ENCODE measurements at places on chromosomes 1 and 21.

DNA sequence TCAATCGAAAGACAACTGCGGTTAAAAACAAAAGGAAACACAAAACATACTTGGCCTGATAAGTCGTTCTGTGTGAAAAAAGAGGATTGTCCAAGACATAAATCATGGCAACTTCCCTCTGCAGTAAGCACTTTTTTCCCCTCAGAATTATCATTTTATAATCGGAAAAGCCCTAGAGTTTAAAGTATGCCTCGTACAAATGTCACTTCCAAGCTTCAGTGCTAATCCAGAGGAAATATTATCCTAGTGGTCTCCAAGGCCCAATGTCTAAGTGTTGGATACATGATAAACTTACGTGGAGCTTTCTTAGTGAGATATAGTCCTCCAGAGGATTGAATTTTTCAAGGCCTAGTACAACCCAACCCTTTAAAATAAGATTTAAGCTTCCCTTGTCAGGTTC, 11.2 kb upstream of the NTMT2 start:
- no peaks in the 10 kb centered on the region for H3K4me1 ChIP-seq
- DNase-seq = no peak
- no peak overlapping the region for H3K4me3 ChIP-seq
- no peak overlapping the region for H3K27ac ChIP-seq
- no peaks in the 10 kb centered on the region for H3K36me3 ChIP-seq
- no peaks in the 10 kb centered on the region for H3K27me3 ChIP-seq

- H3K36me3 ChIP-seq = no peaks in the 10 kb centered on the region
- no peak overlapping the region for H3K4me3 ChIP-seq
- H3K27me3 ChIP-seq = no peaks in the 10 kb centered on the region
- no peak overlapping the region for H3K27ac ChIP-seq
These were observed 24.7 kb upstream of the SLC44A3 start for GRCh38 chr1:94795434-94795833.

DNA sequence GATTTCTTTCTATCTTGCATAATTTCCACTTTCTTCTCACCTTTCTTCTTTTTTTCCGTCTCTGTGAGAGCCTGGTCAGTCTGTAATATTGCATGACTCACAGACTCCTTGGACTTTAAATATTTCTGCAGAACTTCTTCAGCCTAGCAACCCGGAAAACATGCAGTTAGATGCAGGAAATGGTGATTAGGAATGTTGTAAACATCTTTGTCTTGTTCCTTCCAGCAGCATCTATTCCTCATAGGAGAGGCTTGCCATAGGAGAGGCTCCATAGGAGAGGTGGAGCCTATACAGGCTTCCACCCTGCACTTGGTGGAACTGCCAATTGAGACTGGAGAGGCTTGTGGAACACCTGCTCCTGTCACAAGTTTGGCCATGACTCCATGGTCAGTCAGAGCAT, 10.0 kb downstream of the GBP5 start:
- H3K36me3 ChIP-seq = no peaks in the 10 kb centered on the region
- H3K27ac ChIP-seq = peak overlapping the region; percentile 4
- no peaks in the 10 kb centered on the region for H3K27me3 ChIP-seq
- no peak overlapping the region for H3K4me3 ChIP-seq

DNA sequence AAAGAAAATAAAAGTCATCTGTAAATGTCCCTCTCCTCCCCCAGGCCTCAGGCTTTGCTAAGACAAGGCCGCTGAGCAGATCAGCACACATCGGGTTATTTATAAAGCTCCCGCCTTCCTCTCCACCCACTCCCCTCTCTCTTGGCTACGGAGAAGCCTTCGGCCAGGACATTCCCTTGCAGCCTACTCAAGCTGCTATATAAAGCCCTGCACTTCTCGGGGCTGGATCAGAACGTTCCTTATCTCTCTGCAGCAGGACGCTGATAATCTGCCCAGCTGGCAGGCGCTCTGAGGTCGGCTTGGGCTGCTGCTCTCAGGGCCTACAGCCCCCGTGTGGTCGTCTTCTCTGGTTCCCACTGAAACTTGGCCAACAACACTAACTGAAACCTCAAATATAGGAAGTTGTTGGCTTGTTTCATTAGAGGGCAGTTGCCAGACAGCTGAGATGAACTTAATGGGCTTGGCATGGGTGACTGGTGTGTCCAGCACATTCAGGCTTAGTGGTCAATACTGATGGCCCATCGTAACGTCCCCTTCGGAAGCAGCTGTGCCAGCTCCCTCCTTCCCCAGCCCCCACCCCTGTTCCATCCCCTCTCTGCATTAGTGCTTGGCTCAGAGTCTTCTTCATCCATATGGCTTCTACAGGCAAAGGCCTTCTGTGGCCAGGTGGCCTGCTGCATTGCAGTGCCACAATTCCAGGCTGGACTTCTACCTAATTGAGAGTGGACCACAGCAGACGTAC, 64.6 kb downstream of the IER5 start:
- no peaks in the 10 kb centered on the region for H3K36me3 ChIP-seq
- H3K4me1 ChIP-seq = peaks cover 24% of the 10 kb centered on the region
- peak overlapping the region; percentile 88 for H3K27ac ChIP-seq
- no peak overlapping the region for H3K4me3 ChIP-seq

DNA sequence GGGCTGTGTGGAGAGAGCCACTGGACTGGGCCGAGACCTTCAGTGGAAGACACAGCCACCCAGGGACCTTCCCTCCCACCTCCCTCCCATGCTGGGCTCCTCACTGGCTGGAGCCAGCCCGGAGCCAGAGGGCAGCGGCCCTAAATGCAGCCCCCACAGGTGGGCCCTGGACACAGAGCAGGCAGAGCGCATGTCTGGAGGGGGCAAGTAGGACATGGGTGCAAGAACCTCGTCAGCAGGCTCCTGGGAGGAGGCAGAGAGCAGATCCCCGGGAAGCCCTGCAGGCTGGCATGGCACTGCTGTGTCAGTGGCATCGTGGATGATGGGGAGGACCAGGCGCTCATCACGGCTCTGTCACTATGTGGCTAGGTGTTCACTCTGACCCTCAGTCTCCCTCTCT, 45.7 kb downstream of the DMRTB1 start:
- DNase-seq = no peak
- no peaks in the 10 kb centered on the region for H3K4me1 ChIP-seq
- no peaks in the 10 kb centered on the region for H3K36me3 ChIP-seq
- peaks cover 28% of the 10 kb centered on the region for H3K27me3 ChIP-seq
- no peak overlapping the region for H3K4me3 ChIP-seq

GRCh38 chr1:64983110-64983509, 16.8 kb upstream of the JAK1 start:
- no peak overlapping the region for H3K27ac ChIP-seq
- DNase-seq = no peak
- no peaks in the 10 kb centered on the region for H3K4me1 ChIP-seq
- no peak overlapping the region for H3K4me3 ChIP-seq
- H3K27me3 ChIP-seq = no peaks in the 10 kb centered on the region
- H3K36me3 ChIP-seq = peaks cover 19% of the 10 kb centered on the region

DNA sequence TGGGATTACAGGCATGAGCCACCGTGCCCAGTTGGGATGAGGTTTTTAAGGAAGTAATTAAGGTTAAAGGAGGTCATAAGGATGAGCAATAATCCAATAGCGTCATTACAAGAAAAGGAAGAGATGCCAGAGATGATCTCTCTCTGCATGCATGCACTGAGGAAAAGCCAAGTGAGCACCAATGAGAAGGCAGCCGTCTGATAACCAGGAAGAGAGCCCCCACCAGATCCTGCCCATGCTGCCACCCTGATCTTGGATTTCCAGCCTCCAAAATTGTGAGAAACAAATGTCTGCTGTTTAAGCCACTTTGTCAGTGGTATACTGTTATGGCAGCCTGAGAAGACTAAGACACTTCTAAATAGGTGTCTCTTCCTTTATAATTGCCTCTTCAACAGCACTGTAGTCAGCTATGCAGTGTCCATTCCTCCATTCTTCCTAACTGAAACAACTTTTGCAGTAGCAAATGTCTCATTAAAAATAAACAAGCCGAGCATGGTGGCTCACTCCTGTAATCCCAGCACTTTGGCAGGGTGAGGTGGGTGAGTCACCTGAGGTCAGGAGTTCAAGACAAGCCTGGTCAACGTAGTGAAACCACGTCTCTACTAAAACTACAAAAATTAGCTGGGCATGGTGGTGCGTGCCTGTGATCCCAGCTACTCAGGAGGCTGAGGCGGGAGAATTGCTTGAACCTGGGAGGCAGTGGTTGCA, 216.2 kb upstream of the RUNX1 start:
- no peaks in the 10 kb centered on the region for H3K36me3 ChIP-seq
- H3K4me1 ChIP-seq = no peaks in the 10 kb centered on the region
- no peak overlapping the region for H3K4me3 ChIP-seq

DNA sequence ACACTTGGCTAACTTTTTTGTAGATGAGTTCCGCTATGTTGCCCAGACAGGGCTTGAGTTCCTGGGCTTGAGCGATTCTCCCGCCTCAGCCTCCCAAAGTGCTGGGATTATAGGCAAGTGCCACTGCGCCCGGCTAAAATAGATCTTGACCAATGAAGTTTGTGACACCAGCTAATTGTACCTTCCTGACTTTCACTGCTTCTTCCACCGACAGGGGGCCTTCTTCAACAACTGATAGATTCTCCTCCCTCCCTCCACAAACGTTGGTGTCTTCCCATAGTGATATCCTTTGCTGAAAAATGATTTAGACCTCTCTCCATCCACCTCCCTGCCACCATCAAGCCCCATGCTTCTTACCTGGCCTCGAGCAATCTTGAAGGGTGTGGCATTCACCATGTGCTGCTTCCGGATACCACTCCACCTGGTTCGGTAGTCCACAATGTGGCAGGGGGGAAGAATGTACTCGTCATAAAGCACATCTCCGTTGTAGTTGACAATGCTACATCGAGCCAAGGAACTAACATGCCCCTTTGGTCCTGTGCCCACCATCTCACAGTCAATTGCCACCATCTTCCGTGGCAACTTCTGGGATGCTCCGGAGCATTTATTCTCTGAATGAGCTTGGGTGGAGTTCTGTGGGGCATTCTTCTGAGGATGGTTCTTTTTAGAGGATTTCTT, 1.6 kb upstream of the METTL25B start:
- H3K4me1 ChIP-seq = peaks cover 67% of the 10 kb centered on the region
- H3K27me3 ChIP-seq = no peaks in the 10 kb centered on the region
- peaks cover 34% of the 10 kb centered on the region for H3K36me3 ChIP-seq
- peak; percentile 50 for DNase-seq

- H3K27ac ChIP-seq = no peak overlapping the region
- no peak for DNase-seq
- H3K36me3 ChIP-seq = no peaks in the 10 kb centered on the region
- no peaks in the 10 kb centered on the region for H3K4me1 ChIP-seq
- no peak overlapping the region for H3K4me3 ChIP-seq
- no peaks in the 10 kb centered on the region for H3K27me3 ChIP-seq
These were observed 419.4 kb upstream of the USP24 start for GRCh38 chr1:55634516-55634915.

- no peaks in the 10 kb centered on the region for H3K36me3 ChIP-seq
- DNase-seq = peak; percentile 86
- H3K4me3 ChIP-seq = peak overlapping the region; percentile 92
- H3K4me1 ChIP-seq = peaks cover 18% of the 10 kb centered on the region
These were observed 923 bp upstream of the IFNGR2 start for GRCh38 chr21:33402001-33402979.

DNA sequence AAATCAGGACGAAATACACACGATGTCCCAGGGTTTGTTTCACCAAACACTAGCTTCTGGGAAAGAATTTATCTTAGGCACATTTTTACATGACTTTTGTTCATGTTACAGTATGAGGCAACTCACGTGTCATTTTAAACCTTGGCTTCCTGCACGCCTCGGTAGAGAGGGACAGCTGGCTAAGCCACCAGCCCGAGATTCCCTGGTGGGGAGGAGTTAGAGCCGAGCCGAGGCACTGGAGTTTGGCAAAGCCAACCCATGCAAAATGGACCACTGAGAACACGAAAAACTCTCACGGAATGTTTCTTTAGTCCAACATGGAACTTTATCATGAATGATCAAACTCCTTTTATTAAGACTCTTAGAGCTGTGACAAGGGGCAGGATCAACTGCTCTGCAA, 240.0 kb downstream of the DYRK1A start:
- no peaks in the 10 kb centered on the region for H3K36me3 ChIP-seq
- no peak overlapping the region for H3K4me3 ChIP-seq
- no peak for DNase-seq
- no peak overlapping the region for H3K27ac ChIP-seq
- peaks cover 3% of the 10 kb centered on the region for H3K27me3 ChIP-seq
- H3K4me1 ChIP-seq = no peaks in the 10 kb centered on the region

GRCh38 chr21:39182484-39183271, 573 bp downstream of the PSMG1 start:
- H3K4me3 ChIP-seq = peak overlapping the region; percentile 86
- DNase-seq = no peak

DNA sequence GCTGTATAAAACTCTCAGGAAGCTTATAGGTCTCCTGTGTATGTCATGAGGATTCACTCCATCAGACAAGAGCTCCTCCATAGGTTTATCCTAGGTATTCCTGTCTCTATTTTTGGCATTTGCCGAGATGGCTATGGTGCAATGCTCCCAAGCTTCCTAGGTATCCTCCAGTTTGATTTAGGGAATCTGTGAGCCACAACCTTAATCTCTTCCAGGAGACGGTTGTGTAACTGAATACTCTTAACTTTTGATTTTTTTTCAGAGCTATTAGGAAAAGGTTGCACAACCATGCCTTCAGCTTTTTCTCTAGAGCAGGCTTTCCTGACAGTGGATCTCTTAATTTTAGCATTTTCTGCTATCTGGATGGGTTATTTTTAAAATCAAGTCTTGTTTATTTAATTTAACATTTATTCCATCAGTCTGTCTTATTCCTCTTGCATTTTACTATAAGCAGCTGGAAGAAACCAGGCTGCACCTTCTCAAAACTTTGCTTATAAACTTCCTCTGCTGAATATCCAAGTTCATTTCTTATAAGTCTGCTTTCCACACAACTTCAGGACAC, 69.4 kb upstream of the BACE2 start:
- DNase-seq = no peak
- H3K4me1 ChIP-seq = no peaks in the 10 kb centered on the region

DNA sequence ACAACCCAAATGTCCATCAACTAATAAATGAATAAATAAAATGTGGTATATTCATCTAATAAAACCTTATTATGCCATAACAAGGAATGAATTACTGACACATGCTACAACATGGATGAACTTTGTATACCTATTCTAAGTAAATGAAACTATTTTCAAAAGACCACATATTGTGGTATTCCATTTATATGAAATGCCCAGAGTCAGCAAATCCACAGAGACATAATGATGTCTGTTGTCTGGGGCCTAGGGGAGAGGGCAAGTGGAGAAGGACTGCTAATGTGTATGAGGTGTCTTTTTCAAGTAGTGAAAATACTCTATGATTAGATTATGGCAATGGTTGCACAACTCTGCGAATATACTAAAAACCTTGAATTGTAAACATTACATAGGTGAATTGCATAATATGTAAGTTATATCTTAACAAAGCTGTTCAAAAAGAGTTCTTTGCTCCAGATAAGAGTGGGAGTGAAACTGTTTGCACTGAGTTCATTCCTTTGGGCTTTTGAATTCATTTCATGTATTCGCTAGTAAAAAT, 464.2 kb downstream of the NUF2 start:
- no peak overlapping the region for H3K27ac ChIP-seq
- H3K27me3 ChIP-seq = no peaks in the 10 kb centered on the region
- peak; percentile 11 for DNase-seq
- no peak overlapping the region for H3K4me3 ChIP-seq
- H3K4me1 ChIP-seq = no peaks in the 10 kb centered on the region

GRCh38 chr1:96598416-96599168, 123.0 kb upstream of the PTBP2 start:
- H3K4me1 ChIP-seq = no peaks in the 10 kb centered on the region
- no peak for DNase-seq
- H3K36me3 ChIP-seq = no peaks in the 10 kb centered on the region
- no peaks in the 10 kb centered on the region for H3K27me3 ChIP-seq
- H3K4me3 ChIP-seq = no peak overlapping the region

Data from stomach (tissue), 19 donors.